ENCODE measurements at places on chromosomes 3 and 15.
A peak's percentile ranks its signal among the peaks of the same experiment; 100 is the strongest.

DNA sequence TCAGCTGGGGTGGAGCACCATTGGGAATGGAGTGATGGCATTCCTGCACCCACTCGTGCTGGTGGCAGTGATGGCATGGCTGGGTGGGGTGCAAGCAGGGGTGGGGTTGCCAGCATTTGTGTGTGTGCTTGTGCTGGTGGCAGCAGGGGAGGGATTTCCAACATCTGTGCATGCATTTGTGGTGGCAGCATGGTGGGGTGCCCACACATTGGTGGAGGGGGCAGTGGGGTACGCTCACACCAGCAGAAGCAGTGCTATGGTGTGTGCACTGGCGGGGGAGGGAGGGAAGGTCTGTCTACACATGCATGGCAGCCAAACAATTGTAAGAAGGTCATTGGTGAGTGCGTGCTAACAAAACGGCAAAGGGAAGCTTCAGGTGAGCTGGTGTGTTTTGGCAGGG, 76.7 kb upstream of the NUDT16 start:
- no peak for DNase-seq

DNA sequence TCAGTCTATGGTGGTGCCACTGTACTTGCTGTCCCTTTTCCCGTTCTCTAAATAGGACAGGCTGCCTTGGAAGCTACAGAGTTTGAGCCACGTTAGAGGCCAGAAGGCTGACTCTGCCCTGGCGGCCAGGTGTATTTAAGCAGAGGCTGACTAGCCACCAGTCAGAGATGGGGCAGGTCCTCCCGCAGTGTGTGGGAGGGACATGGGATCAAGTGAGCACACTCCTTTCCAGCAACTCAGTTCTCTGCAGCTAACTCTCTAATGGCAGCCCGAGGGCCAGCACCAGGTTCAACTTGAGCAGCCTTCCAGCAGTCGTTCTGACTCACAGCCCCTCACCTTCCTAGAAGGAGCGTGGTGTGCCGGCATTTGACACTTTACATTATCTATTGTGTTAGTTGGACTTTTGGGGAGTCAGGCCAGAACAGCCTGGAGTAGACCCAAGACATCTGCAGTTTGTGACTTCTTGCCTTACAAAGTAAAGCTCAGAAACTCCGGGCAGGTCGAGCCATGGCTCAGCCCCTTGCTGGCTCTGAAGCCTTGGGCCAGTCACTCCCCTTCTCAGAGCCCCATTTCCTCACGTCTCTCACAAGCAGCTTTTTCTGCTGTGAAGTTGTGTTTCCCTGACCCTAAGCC, 46.7 kb upstream of the MYZAP start:
- DNase-seq, result no peak

DNA sequence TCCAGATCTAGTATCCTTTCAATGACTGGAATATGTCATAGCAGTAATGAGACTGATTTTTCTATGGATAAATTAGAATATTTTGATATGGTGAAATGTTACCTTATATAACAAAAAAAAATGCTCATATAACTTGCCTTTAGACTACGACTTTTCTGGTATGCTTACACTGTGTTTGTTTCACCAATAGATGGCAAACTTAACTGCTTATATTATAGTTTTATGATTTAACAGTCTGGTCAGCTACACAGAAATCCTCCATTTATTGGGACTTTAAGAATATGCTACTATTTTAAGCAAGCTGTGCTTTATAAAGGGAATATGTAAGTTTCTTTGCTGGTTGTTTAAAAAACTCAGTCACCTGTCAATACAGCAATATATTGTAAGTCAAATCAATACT, 205.6 kb downstream of the VGLL3 start:
- DNase-seq, result no peak

DNA sequence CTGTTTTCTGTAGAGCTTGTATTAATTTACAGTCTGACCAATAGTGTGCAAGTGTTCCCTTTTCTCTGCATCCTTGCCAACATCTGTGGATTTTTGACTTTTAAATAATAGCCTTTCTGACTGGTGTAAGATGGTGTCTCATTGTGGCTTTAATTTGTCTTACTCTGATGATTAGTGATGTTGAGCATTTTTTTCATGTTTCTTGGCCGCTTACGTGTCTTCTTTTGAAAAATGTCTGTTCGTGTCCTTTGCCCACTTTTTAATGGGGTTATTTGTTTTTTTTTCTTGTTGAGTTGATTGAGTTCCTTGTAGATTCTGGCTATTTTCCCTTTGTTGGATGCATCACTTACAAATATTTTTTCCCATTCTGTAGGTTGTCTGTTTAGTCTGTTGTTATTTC, 7.6 kb upstream of the ACOX2 start:
- no peak for DNase-seq

DNA sequence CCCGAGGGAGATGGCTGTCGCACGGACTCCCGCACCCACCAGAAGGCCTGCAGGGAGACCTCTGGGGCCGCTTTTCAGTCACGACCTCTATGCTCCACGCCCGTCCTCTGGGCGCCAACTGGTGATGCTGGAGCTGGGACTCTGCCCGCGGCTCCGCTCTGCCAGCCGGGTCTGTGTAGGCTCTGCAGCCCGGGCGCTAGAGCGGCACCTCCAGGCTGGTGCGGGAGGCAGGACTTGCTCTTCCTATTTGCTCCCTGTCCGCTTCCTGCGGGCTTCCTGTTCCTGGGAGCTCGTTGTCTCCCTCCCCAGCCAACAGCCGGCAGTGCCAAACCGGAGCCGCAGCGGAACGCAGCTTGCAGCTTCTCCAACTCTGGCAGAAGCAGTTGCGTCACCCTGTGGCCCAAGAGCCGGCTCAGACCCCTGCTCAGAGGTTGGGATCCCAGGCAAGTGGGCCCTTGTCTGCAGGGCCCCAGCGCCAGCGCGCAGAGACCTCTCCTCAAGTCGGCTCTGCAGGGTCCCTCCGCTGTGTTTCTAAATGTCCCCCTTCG, 285.9 kb downstream of the XXYLT1 start:
- no peak for DNase-seq

GRCh38 chr15:91801836-91802534, 51.5 kb upstream of the SLCO3A1 start:
- DNase-seq, result no peak

- DNase-seq, result no peak
Observed at GRCh38 chr3:65951836-65952505, 86.7 kb downstream of the MAGI1 start.

DNA sequence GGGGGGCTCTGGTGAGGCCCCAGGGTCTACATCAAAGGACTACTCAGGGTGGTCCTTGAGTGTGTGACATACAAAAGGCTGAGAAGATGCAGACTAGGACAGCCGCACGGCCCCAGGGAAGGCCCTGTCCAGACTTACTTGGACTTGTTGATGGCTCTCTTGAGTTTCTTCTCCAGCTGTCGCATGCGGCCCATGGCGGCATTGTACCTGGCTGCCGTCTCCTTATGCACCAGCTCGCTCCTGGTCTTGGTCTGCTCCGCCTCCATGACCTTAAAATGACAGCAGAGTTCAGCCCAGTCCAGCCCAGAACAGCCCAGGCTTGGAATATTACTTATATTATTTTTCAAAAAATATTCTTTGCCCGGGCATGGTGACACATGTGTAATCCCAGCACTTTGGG, 56.0 kb downstream of the CAPN7 start:
- no peak for DNase-seq

- DNase-seq, result peak; percentile 21
Observed at GRCh38 chr15:51536965-51537574, 85.5 kb downstream of the DMXL2 start.

- DNase-seq, result peak; percentile 39
Observed at GRCh38 chr3:64440498-64440897, 215.2 kb upstream of the PRICKLE2 start.

DNA sequence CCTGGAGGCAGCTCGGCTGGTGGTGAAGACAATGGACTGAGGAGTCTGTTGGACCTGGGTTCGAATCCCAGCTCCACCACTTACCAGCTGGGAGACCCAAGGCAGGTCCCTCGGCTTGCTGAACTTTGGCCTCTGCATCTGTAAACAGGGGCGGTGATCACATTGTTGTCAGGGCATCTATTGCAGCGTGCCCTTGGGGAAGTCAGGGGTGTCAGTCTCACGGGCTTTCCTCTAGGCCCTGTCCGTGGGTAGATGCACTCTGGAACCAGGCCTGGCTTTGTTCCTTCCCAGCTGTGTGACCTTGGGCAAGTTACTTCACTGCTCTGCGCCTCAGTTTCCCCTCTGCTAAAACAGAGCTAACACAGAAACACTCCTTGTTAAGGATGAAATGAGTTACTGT, 68.8 kb upstream of the SLC6A6 start:
- DNase-seq, result no peak

GRCh38 chr15:70479785-70480184, 283.6 kb downstream of the UACA start:
- no peak for DNase-seq

GRCh38 chr3:125069452-125069851, 13.7 kb upstream of the HEG1 start:
- no peak for DNase-seq

DNA sequence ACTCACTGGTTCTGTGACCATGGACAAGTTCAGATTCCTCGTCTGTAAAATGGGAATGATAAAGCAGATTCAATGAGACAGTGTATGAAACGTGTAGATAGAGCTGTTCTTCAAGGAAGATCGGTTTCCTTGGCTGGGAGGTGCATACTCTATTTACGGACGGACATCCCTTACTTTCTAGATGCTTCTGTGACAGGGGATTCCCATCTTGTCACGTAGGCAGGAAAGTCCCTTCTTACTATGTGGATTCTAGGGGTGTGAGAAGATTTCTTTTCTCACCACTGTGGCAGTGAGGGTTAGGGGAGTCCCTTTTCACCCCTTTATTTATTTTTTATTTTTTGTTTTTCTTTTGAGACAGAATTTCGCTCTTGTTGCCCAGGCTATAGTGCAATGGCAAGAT, 180.9 kb upstream of the TBL1XR1 start:
- DNase-seq, result no peak

Measured in LoVo (cell line).